Aortic smooth muscle cell (primary cell): ENCODE measurements at places on chromosomes 13 and 19. TPM values are rescaled to one million over a fixed set of nuclear protein-coding genes. Genes with fewer than 3 reads are reported as not detected.

Gene TECR
- total RNA-seq, result 19.9 and 22.3 TPM in 2 replicates

Gene ATP4A
- not detected in 2 replicates for total RNA-seq

Gene CGB3
- total RNA-seq, result not detected in 2 replicates

Gene DKKL1
- not detected in 2 replicates for total RNA-seq

Gene ZNF814
- 6.9 and 7.3 TPM in 2 replicates for total RNA-seq

Gene SMG9
- 9.9 and 13.9 TPM in 2 replicates for total RNA-seq

Gene N4BP2L1
- 2.2 and 4.0 TPM in 2 replicates for total RNA-seq

Gene SBK2
- total RNA-seq, result not detected in 2 replicates

Gene LENG8
- 34.9 and 45.4 TPM in 2 replicates for total RNA-seq

Gene SCGB2B2
- 0.13 and 0.19 TPM in 2 replicates for total RNA-seq

Gene CCDC8
- total RNA-seq, result 8.5 and 19.2 TPM in 2 replicates

Gene GNA15
- total RNA-seq, result 0.19 TPM in 1 of 2 replicates, not detected in the other

Gene CHAMP1
- total RNA-seq, result 9.6 and 10.1 TPM in 2 replicates

Gene CEBPA
- under 0.01 TPM in 1 of 2 replicates, not detected in the other for total RNA-seq

Gene POSTN
- 471 and 571 TPM in 2 replicates for total RNA-seq

Gene CBLC
- total RNA-seq, result not detected in 2 replicates

Gene CAMSAP3
- not detected in 2 replicates for total RNA-seq

Gene ZNF426
- total RNA-seq, result 19.7 and 20.4 TPM in 2 replicates

Gene SLC35E1
- 21.1 and 21.3 TPM in 2 replicates for total RNA-seq

Gene ACP7
- 0.12 TPM in 1 of 2 replicates, not detected in the other for total RNA-seq

Gene ZNF628
- 0.66 and 0.87 TPM in 2 replicates for total RNA-seq

Gene TPM4
- total RNA-seq, result 1,016 and 1,125 TPM in 2 replicates

Gene CD22
- total RNA-seq, result 0.40 and 0.56 TPM in 2 replicates

Gene SYNE4
- 0.25 TPM in 1 of 2 replicates, not detected in the other for total RNA-seq

Gene RAB20
- 10.3 and 11.9 TPM in 2 replicates for total RNA-seq

Gene KL
- total RNA-seq, result 0.13 and 0.19 TPM in 2 replicates

Gene TMEM255B
- 0.26 and 0.44 TPM in 2 replicates for total RNA-seq

Gene GNG7
- total RNA-seq, result under 0.01 and 0.12 TPM in 2 replicates

Gene NHLRC3
- 25.1 and 25.7 TPM in 2 replicates for total RNA-seq

Gene ZNF491
- 3.0 and 5.0 TPM in 2 replicates for total RNA-seq

Gene ZNF20
- 4.3 and 4.9 TPM in 2 replicates for total RNA-seq

Gene UFM1
- total RNA-seq, result 82.3 and 103 TPM in 2 replicates

Gene CYP2F1
- total RNA-seq, result not detected in 2 replicates

Gene HS6ST3
- under 0.01 TPM in 2 replicates for total RNA-seq

Gene ZNF441
- total RNA-seq, result 18.6 and 20.5 TPM in 2 replicates

Gene KLK3
- not detected in 2 replicates for total RNA-seq

Gene PSG7
- total RNA-seq, result not detected in 2 replicates

Gene ZNF57
- total RNA-seq, result 3.9 and 4.2 TPM in 2 replicates

Gene ATP8A2
- total RNA-seq, result under 0.01 and 0.06 TPM in 2 replicates

Gene COMP
- total RNA-seq, result 1.7 and 8.7 TPM in 2 replicates

Gene CAPN12
- not detected in 2 replicates for total RNA-seq

Gene NCR1
- total RNA-seq, result not detected in 2 replicates

Gene ZNF724
- total RNA-seq, result 2.9 and 7.3 TPM in 2 replicates

Gene CA11
- 0.93 and 1.1 TPM in 2 replicates for total RNA-seq

Gene ADGRE3
- total RNA-seq, result not detected in 2 replicates

Gene CNN1
- 0.81 and 1.7 TPM in 2 replicates for total RNA-seq

Gene CYP4F3
- total RNA-seq, result not detected in 2 replicates

Gene CEACAM4
- total RNA-seq, result not detected in 2 replicates

Gene CRX
- total RNA-seq, result not detected in 2 replicates

Gene MAP2K2
- total RNA-seq, result 203 and 232 TPM in 2 replicates

Gene NLRP5
- not detected in 2 replicates for total RNA-seq
